ENCODE measurements at places on chromosomes 3 and 15. TPM values are rescaled to one million over a fixed set of nuclear protein-coding genes. Genes with fewer than 3 reads are reported as not detected.

GRCh38 chr15:70576276-70576675, 187.1 kb downstream of the UACA start:
- DNase-seq = no peak

DNA sequence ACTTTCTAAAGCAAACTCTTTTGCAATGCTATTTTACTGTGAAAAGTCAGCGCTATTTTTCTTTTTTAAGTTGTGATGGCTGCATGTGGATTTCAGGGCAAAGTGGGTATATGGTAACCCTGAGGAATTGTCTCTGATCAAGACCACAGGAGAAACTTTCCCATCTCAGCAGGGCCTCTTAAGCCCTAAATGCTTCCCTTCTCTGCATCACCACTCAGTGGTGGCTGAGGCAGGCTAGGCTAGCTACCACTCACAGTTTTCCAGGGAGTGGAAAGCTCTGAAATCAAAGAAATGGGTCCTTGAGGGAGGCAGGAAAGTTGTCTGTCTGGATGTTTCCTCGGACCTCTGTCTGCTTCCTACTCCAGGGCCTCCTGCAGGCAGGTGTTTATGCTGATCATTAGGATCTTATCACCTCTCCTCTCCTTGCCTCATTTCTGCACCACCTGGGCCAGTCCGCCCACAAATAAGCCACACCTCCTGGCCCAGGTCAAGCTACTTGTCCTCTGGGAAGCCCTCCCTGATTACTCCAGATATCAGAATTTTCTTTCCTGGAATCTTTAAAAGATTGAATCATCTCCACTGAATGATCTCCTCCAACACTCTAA, 37.0 kb downstream of the CEMIP start:
- no peak for DNase-seq

GRCh38 chr3:72245183-72245811, 460.3 kb upstream of the PROK2 start:
- no peak for DNase-seq

DNA sequence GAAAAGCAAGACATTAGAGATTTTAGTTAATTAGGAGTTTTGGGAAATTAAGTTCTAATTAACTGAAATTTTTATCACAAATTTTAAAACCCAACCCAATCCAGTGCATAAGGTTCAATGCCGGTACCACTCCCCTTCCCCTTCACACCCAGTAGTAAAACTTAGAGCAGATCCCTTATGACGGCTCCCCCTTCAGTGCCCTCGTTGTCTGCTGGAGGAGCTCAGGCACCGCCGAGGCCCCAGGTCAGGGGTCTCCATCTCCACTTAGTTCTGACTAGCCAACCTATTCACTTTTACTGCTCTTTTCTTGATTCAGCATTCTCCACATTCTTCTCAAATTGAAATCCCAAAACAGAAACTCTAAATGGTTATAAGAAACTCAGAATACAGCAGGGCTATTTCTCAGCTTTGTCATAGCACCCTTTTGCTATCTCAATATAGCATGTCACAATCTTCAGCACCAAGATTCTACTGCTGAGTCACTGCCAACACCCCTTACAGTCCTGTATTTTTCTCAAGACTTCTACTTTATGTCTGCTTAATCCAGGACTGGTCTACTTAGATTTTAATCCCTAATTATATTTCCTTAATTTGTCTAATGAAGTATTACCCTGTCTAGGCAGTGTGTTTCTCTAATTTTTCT, 39.8 kb downstream of the TUBGCP4 start:
- no peak for DNase-seq

GRCh38 chr3:177836671-177837070, 639.4 kb upstream of the TBL1XR1 start:
- no peak for DNase-seq

DNA sequence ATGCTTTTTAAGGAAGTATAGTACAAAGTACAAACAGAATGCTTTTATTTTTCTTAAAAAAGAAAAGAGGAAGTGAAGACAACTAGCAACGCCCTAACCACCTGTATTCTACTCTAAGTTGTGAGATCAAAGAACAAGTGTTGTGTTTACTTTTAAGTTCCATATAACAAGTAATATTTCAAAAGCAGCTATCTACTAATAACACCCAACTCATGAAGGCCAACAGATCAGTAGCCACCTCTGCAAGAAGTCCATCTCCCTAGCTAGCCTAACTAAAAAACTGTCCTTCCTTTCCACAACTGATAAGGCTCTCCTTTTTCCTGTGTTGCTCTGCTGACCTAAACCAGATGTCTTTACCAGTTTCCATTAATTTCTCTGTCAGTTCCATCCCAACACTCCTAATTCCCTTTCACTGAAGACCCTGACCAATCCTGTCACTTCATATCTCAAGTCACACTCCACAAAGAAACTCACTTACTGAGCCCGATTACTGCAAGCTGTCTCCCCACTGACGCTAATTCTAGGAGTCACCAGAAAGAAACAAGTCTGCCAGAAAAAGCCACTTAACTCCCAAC, 26.9 kb downstream of the PHC3 start:
- no peak for DNase-seq

DNA sequence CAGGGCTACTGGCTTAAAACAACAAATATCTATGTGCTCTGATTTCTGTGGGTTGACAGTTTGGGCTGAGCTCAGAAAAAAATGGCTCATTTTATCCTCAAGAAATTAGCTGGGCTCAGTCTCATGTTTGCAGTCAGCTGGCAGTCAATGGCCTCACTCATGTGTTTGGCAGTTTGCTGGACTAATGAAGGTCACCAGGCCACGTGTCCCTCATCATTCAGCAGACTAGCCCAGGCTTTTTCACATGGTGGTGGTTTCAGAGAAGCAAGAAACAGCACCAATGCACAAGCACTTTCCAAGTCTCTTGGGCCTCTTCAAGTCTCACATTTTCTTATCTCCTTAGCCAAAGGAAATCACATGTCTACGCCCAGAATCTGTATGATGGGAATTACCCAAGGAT, 478.3 kb upstream of the PPP2R3A start:
- no peak for DNase-seq

DNA sequence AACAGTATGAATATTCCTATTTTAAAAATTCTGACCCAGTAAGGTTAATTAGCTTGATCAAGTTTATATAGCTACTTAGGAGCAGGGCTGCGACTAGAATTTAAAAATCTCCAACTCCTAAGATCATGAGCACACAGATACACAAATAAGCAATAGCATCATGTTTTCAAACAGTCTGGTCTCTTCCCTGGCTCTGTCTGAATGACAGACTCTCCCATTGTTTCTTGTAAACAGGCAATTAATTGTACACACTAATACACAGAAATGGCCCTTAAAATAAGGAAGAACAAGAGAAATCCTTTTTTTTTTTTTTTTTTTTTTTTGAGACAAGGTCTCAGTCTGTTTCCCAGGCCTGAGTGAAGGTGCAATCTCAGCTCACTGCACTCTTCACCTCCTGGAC, 1064.4 kb upstream of the CFAP20DC start:
- no peak for DNase-seq

DNA sequence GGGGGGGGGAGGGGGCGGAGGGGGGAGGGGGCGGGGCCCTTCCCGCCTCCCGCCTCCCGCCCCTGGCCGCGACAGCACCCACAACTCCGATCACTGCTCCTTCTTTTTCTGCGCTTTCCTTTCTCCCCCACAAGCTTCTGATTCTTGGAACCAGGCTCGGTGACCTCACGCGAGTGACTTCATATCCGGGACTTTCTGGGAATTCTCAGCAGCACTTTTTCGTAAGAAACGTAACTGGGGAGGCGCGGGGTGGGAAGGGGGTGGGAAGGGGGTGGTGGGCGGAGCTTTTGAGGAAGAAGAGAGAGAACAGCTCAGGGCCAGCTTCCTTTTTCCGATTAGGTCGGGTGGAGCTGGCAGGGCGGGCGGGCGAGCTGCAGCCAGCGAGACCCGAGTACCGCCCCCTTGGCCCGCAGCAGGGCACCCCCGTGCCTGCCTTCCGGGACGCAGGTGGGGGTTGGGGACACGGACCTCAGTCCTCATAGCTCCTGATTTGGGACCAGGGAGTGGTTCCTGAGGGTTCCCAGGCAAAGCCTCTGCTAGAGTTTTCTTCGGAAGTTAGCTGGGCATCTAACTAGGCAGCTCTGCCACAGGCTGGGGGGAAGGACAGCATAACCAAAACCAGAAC, 14.6 kb downstream of the XIRP1 start:
- peak; percentile 95 for DNase-seq

DNA sequence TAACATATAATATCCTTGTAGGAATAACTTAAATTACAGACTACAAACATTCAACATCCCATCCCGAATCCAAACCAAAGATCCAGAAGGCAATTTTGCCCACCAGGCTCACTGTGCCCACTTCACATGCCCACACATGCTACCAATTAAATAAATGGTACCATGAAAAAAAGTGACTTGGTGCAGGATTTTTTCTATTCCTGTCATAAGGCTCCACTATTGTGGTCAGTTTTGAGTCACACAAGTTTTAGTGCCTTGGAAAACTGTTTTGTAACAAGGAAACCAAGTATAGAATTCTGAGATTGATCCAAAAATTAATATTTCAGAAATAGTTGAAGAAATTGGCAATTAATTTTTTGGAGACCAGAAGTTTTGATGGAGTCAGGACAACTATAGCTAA, 470.1 kb upstream of the THBS1 start:
- no peak for DNase-seq

GRCh38 chr3:32954506-32954905, 3.1 kb downstream of the CCR4 start:
- no peak for DNase-seq

DNA sequence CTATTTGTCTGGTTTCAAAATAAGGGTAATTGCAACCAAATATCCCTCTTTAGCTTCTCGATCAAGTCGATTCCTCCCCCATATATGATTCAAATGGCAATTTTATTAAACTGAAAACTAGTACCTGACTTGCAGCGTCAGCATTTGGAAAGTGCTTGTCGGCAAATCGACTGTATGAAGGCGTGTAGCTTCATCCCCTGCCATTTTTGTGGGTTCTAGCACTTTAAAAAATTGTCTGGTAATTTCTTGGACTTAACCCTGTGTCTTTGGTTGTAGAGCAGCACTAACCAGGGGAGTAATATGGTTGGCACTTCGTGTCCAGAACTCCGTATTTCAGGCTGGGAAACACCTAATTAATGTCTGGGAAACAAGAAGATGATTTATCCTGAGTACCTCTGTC, 573 bp downstream of the MME start:
- DNase-seq = no peak

DNA sequence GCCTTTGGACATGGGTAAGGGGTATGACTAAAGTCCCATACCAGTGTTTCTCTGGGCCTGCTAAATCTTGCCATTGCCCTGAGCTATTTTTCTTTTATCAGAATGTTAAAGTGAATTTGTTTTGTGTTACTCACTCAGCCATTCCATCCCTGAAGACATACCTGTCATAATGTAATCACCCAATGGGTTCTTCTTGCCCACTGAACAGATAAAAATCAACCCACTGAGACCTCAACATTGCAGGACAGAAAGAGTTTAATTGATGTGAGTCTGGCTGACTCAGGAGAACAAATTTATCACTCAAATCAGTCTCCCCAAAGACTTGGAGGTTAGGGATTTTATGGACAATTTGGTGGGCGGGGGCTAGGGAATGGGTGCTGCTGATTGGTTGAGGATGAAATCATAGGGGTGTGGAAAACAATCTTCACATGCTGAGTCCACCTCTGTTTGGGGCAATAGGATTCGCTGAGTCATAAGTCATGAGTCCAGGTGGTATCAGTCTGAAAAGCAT, 47.4 kb downstream of the ILDR1 start:
- DNase-seq = no peak

GRCh38 chr3:151940481-151940880, 67.0 kb downstream of the SUCNR1 start:
- DNase-seq = no peak

GRCh38 chr3:39296197-39297077, 16.6 kb upstream of the CX3CR1 start:
- no peak for DNase-seq

DNA sequence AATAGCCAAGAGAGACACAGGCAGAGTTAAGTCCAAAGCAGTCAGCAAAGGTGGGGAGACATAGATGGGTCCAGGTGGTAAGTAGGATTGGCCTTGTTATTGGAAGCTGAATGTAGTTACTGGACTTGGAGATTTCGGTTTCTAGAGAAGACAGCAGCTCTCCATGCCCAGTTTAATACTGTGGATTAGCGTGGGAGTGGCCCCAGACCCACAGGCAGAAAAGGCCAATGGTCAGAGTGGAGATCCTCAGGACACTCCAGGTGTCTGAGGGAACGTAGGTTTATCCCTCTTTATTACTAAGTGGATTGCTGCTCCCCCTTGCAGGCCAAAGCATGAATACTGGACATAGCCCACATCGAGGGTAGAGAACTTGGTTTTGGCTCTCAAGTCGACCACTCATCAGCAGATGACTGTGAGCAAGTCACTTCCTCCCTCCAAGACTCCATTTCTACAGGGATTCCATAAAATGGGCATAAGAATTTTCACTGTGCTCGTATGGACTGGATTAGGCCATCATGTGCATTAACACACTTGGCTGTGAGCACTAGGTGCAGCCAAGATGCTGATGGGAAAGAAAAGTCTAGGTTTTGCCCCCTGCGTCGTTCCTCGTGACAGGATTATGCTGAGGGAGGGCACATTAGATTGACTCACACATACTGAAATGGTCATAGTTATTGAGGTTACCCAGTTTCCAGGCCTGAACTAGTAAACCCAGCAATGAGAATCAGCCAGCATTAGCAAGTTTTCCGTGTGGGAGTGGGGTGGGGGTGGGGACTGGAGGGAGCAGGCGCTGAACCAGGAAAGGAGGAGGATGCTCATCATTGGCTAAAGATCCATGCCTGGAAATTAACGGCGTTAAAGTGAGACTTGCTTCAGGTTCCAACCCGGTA, 225.2 kb upstream of the TPRG1 start:
- DNase-seq = no peak

DNA sequence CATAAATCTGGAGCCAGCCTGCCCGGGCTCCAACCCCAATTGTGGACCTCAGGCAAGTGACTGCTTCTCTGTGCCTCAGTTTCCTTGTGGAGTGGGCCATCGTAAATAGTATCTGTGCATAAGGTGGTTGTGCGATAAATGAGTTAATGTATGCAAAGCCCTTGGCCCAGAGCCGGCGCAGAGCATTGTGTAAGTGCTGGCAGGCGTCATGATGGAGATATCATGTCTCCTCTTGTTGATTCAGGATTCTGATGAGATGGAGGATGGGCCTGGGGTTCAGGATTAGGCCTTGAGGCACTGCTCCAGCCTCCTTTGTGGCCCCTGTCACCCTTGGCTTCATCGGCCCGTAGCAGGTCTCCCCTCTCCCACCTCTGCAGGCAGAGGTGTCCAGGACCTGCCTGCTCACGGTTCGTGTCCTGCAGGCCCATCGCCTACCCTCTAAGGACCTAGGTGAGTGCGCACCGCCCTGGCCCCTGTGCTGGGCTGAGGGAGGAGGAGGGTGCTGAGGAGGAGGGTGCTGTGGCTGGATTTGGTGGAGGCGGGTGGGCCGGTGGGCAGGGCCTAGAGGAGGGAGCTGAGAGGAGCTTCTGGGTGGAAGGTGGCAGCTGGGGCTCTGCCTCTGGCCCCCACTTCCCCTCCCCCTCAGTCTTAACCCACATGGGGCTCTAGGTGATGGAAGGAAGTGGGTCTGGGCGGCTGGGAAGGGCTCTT, 1.3 kb downstream of the PLA2G4B start:
- DNase-seq = no peak

Gene HTR3E
- total RNA-seq = not detected

Gene EPHB1
- total RNA-seq = 3.3 TPM

Gene SYNPR
- 0.24 TPM for total RNA-seq

Gene GOLGA8Q
- total RNA-seq = 0.81 TPM

Gene LRRC28
- total RNA-seq = 26.8 TPM

Gene MORF4L1
- total RNA-seq = 339 TPM

Gene GABRA5
- total RNA-seq = 18.6 TPM

Gene FBXO40
- under 0.01 TPM for total RNA-seq

Gene SCN11A
- 0.11 TPM for total RNA-seq

Gene MYZAP
- 0.81 TPM for total RNA-seq

Gene SPTBN5
- 0.55 TPM for total RNA-seq

Gene ROPN1
- total RNA-seq = not detected

Gene GAP43
- 26.4 TPM for total RNA-seq
